ENCODE measurements at places on chromosomes 7 and 10. TPM values are rescaled to one million over a fixed set of nuclear protein-coding genes. Genes with fewer than 3 reads are reported as not detected.

Gene SPAG6
- not detected for total RNA-seq

Gene FAM107B
- total RNA-seq, result 36.5 TPM

Gene TAS2R3
- total RNA-seq, result 0.78 TPM

Gene HOXA10
- total RNA-seq, result 9.8 TPM

Gene CTNNA3
- 0.23 TPM for total RNA-seq

Gene LIMK1
- total RNA-seq, result 24.3 TPM

Gene MUC3A
- not detected for total RNA-seq

Gene GLUD1
- total RNA-seq, result 95.5 TPM

Gene ZNF804B
- total RNA-seq, result not detected

Measured in NCI-H460 (cell line).